Epithelial cell of prostate (primary cell): ENCODE measurements at places on chromosomes 2 and 18.

DNA sequence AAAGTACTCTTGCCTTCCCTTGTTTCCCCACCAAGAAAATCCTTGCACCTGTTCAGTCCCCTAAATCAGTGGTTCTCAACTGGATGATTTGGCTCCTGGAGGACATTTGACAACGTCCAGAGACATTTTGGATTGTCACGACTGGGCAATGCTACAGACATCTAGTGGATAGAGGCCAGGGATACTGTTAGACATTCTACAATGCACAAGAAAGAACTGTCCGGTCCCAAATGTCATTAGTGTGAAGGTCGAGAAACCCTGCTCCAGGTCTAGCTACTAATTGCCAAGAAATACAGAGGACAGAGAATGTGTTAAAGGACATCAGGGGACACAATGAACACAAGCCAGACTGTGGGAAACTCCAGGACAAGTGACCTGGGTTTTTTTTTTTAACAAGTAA lies 60.0 kb downstream of the LRP2 start:
- DNase-seq: no peak

DNA sequence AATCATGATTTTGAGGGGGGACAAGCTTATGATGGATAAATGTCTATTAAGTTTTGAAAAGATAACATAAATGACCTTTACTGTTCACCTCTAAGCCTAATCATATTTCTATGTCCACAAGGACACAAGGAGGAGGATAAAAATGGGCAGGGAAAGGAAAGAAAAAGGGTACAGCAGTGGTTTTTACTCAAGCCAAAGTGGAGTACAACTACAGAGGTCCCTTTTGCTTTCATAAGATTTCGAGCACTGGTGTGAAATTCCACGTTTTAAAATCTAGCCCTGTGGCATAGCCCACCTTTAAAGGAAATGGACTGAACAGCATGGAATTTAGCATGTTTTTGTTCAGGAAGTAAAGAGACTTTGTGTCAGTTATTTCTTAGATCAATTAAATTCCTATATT lies 19.2 kb downstream of the FN1 start:
- DNase-seq: no peak

DNA sequence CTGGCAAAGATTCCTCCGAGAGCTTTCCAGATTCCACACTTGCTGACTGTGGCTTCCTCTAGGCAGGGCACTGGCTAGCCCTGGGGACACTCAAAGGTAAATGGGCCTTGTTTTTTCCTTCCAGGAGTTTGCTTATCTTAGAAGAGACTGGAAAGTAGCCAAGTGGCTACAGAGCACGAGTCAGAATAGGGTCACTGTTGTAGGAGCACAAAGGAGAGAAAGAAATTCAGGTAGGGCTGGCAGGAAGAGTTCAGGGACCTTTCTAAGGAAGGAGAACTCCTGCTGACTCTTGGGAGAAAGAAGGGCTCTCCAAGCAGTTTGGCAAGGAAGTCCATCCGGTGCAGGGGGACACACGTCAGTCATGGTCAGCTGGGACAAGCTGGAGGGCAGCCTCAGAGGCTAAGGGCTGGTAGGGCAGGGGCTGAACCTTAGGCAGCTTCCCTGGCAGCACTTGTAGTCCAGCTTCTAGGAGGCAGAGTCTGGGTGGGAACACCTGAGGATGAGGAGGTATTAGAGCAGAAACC lies 39.5 kb downstream of the NIFK start:
- DNase-seq: no peak

- no peak for DNase-seq
These were observed 373.5 kb downstream of the EN1 start for GRCh38 chr2:118473846-118474540.

- no peak for DNase-seq
These were observed 142.1 kb downstream of the PTRHD1 start for GRCh38 chr2:24650997-24651642.

DNA sequence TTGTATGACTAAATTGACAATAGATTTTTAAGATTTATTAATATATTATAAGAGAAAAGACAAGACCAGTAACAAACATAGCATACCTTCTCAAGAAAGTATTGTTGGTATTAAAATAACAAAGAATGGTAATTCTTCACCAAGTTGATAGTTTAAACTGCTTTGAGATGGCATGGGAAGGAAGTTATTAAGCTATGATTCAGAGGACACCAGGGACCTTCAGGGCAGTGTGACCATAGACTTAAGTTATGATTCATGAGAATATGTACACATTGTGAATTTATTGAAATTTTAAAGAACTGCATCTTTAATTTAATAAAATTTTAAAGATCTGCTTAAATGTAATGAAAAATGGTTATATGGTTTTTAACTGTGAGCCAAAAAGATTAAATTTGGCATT lies 205.7 kb downstream of the DSEL start:
- no peak for DNase-seq

DNA sequence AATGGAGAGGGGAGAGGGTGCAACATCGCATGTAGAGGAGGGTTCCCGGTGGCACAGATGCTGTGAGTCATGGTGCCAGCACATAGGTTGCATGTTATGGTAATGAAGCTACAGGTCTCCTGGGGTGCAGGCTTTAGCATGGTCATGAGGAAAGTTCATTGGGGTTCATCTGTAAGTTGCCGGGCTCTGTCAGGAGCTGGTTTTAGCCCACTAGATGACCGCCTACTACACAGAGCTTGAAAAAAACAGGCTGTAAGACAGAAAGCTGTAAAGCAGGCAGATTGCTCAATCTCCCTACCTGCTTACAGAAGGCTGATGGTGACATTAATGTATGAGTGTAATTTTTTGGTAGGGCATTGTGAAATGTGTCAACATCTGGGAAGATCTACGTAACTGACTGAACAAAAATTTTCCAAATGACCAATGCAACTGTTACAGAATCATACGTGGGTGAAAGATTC lies 23.9 kb downstream of the DYSF start:
- no peak for DNase-seq

GRCh38 chr18:49070552-49070951 lies 119.8 kb upstream of the SMAD7 start:
- no peak for DNase-seq
